ENCODE measurements at places on chromosomes 16 and 17.
A peak's percentile ranks its signal among the peaks of the same experiment; 100 is the strongest.

DNA sequence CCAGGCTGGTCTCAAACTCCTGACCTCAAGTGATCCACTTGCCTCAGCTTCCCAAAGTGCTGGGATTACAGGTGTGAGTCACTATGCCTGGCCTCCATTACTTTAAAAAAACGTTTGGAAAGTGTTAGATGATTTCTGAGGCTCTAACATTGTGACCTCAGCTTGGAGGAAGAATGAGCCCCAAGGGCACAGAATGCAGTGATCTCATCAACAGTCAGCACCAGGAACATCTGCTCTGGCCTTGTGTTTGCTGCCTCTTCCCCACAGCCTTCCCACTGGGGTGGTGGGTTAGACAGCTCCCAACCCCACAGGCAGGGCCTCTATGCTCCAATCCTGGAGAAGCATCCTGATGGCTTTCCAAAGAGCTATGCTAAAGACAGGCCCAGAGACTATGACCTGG lies 37.7 kb upstream of the SREBF1 start:
- H3K4me1 ChIP-seq = no peaks in the 10 kb centered on the region
- no peak overlapping the region for H3K4me3 ChIP-seq
- H3K36me3 ChIP-seq = peaks cover 14% of the 10 kb centered on the region
- no peak overlapping the region for H3K27ac ChIP-seq
- no peak for DNase-seq

DNA sequence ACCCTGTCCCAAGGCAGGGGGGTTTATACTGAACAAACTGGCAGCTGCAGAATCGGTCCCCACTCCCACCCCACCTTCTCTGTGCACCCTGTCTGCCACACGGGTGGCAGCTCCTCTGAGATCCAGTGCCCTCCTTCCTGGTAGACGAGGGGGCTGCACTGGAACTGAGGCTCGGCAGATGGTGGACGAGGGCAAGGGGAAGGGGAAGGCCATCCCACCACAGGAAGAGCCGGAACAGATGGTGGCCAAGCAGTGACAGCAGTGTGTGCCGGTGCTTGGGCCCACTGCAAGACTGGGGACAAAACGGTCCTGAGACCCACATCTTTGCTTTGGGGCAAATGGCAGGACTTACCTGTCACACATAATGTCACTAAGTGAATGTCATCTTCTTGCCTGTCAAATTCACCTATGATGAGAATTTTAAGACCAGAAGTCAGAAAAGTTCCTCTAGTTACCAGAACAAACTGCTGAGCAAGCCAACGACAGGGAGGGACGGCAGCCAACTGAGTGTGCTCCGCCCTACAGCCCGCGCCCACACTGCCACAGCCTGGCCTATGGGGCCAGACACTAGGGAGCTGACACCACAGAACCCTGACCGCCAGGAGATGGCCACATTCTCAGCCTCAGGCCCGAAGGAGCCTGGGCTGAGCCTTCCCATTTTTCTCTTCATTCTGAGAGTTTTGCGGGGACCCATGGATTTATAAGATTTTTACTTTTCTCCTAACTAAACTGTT lies 14.4 kb downstream of the NTAN1 start:
- H3K27me3 ChIP-seq = no peaks in the 10 kb centered on the region
- peaks cover 4% of the 10 kb centered on the region for H3K4me1 ChIP-seq
- DNase-seq = no peak
- no peak overlapping the region for H3K4me3 ChIP-seq
- H3K36me3 ChIP-seq = peaks cover 46% of the 10 kb centered on the region

GRCh38 chr17:63774141-63774968 lies at the start of gene DDX42:
Gene DDX42 (plus strand): TSS chr17:63774170. CDS start chr17:63787050, 12,880 bp downstream.
- DNase-seq = peak; percentile 92
- peak within 1 kb of the TSS; percentile 96 for H3K4me3 ChIP-seq
- peak within 1 kb of the TSS; percentile 99 for H3K27ac ChIP-seq
- H3K4me1 ChIP-seq = peaks cover 54% of the 10 kb centered on the region

DNA sequence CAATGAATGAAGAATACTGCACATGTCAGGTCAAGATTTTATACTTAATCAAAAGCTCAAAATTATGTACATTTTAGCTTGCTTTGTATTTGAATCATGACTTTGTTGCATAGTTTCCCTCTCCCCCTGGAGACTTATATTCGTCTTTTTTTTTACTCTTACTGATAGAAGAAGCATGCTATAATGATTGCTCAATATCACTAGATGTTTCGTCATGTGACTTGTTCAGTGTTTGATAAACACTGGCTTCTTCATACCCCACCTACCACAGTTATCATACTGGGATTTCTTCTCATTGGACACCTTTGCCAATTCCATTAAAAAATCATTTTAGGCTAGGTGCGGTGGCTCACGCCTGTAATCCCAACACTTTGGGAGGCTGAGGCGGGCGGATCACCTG lies 148.7 kb downstream of the FTO start:
- no peaks in the 10 kb centered on the region for H3K4me1 ChIP-seq
- no peak for DNase-seq
- no peak overlapping the region for H3K4me3 ChIP-seq
- H3K27me3 ChIP-seq = no peaks in the 10 kb centered on the region
- peaks cover 11% of the 10 kb centered on the region for H3K36me3 ChIP-seq

- no peak overlapping the region for H3K27ac ChIP-seq
- peaks cover 2% of the 10 kb centered on the region for H3K4me1 ChIP-seq
- DNase-seq = peak; percentile 60
- H3K4me3 ChIP-seq = no peak overlapping the region
Measured at GRCh38 chr16:68590201-68590994, 51.3 kb downstream of the ZFP90 start.

DNA sequence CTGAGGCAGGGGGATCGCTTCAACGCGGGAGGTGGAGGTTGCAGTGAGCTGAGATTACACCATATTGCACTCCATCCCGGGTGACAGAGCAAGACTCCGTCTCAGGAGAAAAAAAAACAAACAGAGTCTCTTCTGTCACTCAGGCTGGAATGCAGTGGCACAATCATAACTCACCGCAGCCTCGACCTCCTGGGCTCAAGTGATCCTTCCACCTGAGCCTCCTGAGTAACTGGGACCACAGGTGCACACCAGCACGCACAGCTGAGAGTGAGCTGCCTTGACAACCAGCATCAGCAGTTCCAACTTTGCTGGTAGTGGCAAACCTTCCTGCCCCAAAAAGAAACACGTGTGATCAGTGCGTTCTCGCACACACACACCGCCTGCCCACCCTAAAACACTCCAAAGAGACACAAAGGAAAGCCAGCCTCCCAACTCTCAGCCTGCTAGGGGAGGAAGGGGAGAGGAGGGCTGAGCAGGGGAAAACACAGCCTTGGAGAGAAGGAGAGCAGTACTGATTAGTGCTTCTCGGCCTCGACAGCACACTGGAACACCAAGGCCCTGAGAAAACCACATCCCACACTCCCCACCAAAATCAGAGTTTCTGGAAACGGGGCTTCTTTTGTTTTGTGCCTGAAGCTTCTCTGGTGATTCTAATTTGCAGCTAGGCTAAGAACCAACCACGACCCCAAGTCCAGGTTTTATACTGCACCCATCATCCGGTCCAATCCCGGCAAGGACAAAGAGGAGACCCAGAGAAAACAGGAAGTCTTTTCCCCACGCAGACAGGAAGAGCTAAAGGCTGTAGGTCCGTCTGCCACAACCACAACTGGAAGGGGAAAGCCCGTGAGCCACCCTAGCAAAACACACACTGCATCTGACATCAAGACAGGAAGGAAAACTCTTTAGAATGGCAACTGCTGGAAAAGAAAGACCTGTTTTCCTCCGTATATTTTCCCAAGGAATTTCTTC lies 28.8 kb downstream of the ZCCHC14 start:
- peaks cover 26% of the 10 kb centered on the region for H3K4me1 ChIP-seq
- no peaks in the 10 kb centered on the region for H3K27me3 ChIP-seq
- no peaks in the 10 kb centered on the region for H3K36me3 ChIP-seq
- H3K27ac ChIP-seq = no peak overlapping the region

DNA sequence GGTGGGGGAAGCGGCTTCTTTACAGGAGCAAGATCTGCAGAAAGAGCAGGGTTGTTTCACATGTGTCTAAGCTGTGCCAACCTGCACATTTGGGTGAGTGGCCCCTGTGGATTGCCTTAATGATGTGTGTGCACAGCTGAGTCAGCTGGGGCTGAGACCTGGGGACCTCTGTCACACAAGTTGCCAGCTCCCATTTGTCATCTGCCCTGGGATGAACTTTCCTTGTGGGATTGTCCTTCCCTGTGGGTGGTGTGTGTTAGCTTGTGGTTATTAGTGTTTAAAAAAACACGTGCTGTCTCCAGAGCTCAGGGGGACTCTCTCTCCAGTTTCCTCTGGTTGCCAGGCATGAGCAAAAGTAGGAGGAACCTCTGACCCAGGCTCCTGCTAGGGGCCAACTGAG lies 400.5 kb upstream of the CCL2 start:
- no peaks in the 10 kb centered on the region for H3K36me3 ChIP-seq
- no peak for DNase-seq
- H3K27me3 ChIP-seq = peaks cover 3% of the 10 kb centered on the region

DNA sequence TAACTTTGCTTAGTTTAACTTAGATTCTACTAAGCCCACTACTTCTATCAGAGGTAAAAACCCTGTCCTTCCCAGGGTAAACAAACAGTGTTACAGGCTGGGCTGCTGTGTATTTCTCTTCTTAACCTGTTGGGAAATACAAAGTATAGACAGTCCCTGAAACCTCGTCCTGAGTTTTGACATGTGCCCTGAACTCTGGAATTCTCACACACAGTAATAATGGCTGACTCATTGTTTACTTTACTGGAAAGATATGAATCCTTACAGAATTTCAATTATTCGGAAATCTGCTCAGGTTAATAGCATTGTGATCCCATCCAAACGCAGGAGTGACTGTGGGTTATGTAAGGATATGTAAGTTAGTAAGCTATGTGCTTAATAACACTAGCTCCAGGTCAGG lies 199.1 kb downstream of the TMEM114 start:
- H3K27me3 ChIP-seq = no peaks in the 10 kb centered on the region
- H3K4me1 ChIP-seq = no peaks in the 10 kb centered on the region

- no peaks in the 10 kb centered on the region for H3K27me3 ChIP-seq
- no peaks in the 10 kb centered on the region for H3K36me3 ChIP-seq
- no peak overlapping the region for H3K27ac ChIP-seq
- no peak for DNase-seq
Measured at GRCh38 chr16:2095315-2095853, 40.3 kb downstream of the PKD1 start.

DNA sequence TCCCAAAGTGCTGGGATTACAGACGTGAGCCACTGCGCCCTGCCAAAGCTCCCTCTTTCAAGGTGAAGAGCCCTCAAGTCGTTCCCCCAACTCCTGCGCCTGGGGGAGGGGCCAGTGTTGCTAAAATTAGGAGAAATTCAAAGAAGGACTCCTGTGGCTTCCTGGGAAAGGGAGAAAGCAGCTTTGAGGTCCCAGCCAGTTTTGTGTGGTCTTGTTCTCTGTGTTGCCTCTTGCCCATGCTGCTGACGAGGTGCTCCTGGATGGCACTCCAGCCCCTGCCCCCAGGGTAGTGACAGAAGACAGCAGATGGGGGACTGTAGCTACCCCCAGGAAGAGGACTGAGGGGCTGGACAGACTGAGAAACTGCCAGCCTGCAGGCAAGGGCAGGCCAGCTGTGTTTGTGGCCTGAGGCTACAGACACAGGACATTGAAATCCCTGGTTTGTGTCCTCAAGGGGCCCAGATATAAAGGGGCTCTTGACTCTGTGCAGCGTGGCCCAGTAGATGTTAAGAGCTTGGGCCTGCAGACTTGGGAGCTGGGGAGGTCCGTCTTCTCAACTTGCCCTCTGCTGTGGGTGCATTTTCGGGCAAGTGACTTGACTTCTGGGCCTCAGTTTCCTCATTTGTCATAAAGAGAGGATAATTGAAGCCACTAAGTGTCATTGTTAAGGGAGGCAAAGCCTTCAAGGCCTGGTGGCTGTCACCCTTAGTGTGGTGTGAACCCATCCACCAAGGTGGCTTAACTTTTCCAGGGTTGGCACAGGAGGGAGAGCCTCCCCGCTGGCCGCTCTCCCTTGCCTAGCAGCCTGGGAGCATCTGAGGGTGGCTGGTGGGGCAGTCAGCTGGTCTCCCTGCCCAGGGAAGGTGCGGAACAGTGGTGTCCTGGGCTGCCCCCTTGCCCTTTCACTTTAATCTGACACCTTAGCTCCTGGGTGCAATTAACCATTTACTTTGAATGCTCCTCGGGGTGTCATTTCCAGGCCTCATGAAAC lies 4.1 kb downstream of the UBALD2 start:
- peak; percentile 32 for DNase-seq
- H3K27me3 ChIP-seq = no peaks in the 10 kb centered on the region
- H3K36me3 ChIP-seq = peaks cover 61% of the 10 kb centered on the region
- H3K27ac ChIP-seq = peak overlapping the region; percentile 98
- peaks cover 57% of the 10 kb centered on the region for H3K4me1 ChIP-seq
- H3K4me3 ChIP-seq = peak overlapping the region; percentile 96

DNA sequence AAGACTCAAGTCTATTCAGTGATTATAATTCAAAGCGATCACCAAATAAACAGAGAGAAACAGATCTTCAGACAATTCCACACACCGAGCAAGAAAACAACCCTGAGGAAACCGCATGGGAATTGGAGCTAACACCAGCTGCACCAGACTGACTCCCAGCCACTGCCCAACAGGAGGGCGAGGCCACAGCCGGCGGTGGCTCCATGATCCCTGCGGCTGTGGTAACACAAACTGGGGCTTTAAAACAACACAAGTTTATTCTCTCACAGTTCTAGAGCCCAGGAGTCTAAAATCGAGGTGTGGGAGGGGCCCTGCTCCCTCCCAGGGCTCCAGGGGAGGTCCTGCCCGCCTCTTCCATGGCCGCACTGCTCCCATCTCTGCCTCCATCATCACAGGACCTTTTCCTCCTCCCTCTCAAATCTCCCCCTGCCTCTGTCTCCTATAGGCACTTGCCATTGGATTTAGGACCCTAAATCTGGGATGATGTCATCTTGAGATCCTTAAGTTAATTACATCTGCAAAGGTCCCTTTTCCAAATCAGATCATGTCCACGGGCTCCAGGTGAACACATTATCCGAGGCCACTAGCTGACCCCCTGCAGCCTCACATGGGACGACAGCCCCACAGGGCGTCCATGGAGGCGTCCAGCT lies 9.7 kb upstream of the HEXD start:
- H3K4me1 ChIP-seq = peaks cover 9% of the 10 kb centered on the region

GRCh38 chr16:728131-728889 lies 1.4 kb downstream of the HAGHL start:
- DNase-seq = peak; percentile 64
- peaks cover 3% of the 10 kb centered on the region for H3K4me1 ChIP-seq
- H3K27ac ChIP-seq = no peak overlapping the region
- H3K27me3 ChIP-seq = no peaks in the 10 kb centered on the region

- H3K4me1 ChIP-seq = peaks cover 24% of the 10 kb centered on the region
- H3K36me3 ChIP-seq = peaks cover 6% of the 10 kb centered on the region
- no peak for DNase-seq
- no peak overlapping the region for H3K4me3 ChIP-seq
Measured at GRCh38 chr16:10325783-10326543, 59.9 kb upstream of the ATF7IP2 start.

- H3K4me1 ChIP-seq = peaks cover 13% of the 10 kb centered on the region
- H3K36me3 ChIP-seq = no peaks in the 10 kb centered on the region
- peaks cover 5% of the 10 kb centered on the region for H3K27me3 ChIP-seq
- H3K4me3 ChIP-seq = no peak overlapping the region
- no peak for DNase-seq
Measured at GRCh38 chr17:39872751-39873150, 4.7 kb downstream of the ZPBP2 start.

DNA sequence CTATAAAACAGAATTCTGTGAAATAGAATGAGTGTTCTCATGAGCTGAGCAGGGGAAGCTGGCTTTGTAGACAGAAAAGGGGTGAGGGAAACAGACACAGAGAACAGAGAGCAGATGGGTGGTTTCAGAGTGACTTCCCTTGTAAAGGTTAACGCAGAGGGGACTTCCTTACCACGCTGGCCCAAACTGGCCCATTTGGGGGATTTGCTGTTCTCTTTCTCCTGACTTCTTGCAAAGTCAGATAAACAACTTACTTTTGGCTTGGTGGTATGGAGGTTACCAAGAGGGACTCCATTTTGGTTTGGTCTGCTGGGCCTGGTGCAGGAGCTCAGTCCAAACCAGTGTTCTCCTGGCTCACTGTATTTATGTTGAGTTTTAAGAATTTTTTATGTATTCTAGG lies 48.4 kb downstream of the SEC14L1 start:
- peaks cover 24% of the 10 kb centered on the region for H3K4me1 ChIP-seq

All from activated CD4-positive, alpha-beta memory T cell treated with anti-CD3 and anti-CD28 coated beads, Interleukin-2, amount 10 ng/mL, durations not matched to agents 7 days and 5 days (primary cell).